ENCODE measurements at places on chromosomes 5 and 9.

- DNase-seq, result peak; percentile 84
These were observed 9.6 kb upstream of the UBTD2 start for GRCh38 chr5:172293054-172293744.

GRCh38 chr9:101571114-101571513 lies 23.7 kb downstream of the PPP3R2 start:
- no peak for DNase-seq

GRCh38 chr5:73764996-73765395 lies 139.0 kb downstream of the ARHGEF28 start:
- no peak for DNase-seq

DNA sequence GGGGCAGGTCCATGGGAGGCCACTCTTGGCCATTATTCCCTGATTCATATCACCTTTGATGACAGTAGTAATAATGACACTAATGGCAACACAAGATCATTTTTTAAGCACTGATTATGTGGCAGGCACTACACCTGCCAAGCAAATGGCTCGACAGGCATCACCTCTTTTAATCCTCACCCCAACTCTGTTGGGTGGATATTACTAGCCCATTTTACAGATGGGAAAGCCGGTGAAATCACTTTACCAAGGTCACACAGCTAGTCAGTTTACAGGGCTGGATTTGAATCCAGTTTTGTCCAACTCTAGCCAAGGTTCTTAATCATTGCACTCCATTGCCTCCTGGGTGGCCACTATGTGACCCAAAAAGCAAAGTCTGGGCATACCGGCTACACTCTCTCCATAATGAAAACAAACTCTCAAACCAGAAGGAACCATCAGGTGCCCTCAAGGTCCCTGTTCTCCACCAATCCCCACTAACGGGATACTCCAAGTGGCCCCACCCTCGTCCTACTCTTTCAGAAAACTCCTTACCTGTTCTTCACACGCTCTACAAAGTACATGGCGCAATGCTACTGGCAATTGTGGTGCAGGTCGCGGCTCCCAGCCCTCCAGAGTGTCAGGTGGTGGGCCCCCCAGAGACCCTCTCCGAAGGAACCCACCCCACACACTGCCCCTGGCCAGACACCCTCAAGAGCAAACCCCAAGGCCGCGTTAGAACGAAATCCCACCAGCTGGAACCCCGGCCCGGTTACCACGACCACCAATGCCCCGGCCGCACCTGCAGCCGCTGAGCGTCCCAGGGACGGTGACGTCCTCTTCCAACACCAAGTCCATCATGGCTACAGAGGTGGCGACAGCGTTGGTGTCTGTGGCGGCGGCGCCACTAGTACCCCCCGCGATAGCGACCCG lies 572 bp downstream of the CDK5RAP2 start:
- peak; percentile 30 for DNase-seq

GRCh38 chr9:2767800-2768677 lies 50.7 kb downstream of the KCNV2 start:
- DNase-seq, result no peak

DNA sequence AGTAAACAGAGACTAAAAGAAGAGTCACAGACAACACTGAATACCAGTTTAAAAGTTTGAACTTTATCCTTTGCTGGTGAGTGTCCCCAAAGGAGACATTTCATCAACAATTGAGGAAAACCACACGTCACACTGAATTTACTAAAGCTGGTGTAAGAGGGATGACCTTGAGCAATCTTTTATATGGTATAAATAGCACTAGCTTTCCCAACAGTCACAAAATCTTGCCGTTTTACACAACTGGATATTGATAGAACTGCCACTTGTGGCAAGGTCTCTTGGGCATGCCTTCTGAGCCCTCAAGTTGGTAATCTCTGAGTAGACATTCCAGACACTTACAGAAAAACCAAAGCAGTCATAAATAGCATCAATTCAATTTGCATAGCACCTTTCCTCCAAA lies 311.5 kb upstream of the TARS1 start:
- no peak for DNase-seq

GRCh38 chr5:81825237-81825636 lies 74.3 kb upstream of the SSBP2 start:
- DNase-seq, result no peak

- DNase-seq, result no peak
These were observed 147.5 kb upstream of the ERCC6L2 start for GRCh38 chr9:95727947-95728520.

GRCh38 chr5:101943784-101944183 lies 352.3 kb downstream of the SLCO4C1 start:
- peak; percentile 73 for DNase-seq

DNA sequence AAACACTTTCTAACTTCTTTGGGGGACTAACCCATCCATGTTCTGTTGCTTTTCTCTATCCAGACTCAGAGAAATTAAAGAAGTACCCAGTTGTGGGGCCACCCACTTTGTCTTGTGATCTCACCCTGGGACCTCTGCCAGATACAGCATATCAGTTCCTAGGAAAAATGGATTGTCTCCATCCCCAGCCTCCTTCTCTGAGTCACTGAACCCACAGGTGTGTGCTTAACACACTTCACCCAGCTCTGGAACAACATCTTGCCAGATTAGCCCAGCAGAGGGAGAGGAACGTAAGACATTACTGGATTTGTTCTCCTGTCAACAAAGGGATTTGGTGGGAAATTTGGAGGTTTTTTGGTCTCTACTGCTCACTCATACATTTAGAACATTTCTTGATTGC lies 19.2 kb downstream of the FAM240B start:
- DNase-seq, result no peak

- peak; percentile 94 for DNase-seq
These were observed 113.9 kb downstream of the SUSD1 start for GRCh38 chr9:112061152-112061740.

DNA sequence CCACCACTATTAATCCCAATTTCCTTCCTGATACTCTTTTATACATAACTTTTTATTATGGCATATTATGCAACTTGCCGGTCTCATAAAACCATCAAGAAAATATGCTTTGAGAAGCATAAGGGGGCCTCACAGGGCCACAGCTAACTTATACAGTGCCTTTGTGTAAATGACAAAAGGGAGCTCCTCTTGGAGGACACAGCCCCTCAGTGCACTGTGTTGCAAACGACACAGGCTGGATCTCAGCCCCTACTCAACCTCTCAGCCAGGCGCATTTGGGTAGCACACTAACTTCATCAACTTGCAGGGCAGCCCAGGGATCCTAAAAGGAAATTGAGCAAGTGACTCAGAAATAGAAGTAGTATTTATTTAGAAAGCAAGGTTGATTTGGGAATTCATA lies 35.4 kb downstream of the RIGI start:
- DNase-seq, result no peak

- DNase-seq, result peak; percentile 7
These were observed 245.8 kb downstream of the PJA2 start for GRCh38 chr5:109164001-109164400.

GRCh38 chr9:18928711-18929110 lies 104.3 kb downstream of the SAXO1 start:
- DNase-seq, result no peak

DNA sequence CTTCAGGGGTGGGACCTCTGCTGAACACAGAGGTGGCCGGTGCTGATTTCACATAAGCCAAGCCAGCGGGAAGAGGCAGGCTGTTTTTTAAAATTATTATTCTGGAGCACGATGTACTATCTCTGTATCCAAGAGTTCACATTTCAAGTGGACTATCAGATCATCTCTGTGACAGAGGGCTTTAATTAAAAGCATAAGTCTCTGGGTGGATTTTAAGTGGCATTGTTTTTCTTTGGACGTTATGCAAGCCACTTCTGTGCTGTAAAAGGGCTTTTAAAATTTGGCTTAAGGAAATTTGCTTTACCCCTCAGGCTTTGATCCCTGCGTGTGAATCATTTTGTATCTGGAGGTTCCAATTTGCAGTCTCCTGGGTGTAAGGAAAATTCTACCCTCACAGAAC lies 124.7 kb downstream of the PALM2AKAP2 start:
- DNase-seq, result no peak

GRCh38 chr9:97567182-97567893 lies 65.8 kb downstream of the TSTD2 start:
- no peak for DNase-seq

DNA sequence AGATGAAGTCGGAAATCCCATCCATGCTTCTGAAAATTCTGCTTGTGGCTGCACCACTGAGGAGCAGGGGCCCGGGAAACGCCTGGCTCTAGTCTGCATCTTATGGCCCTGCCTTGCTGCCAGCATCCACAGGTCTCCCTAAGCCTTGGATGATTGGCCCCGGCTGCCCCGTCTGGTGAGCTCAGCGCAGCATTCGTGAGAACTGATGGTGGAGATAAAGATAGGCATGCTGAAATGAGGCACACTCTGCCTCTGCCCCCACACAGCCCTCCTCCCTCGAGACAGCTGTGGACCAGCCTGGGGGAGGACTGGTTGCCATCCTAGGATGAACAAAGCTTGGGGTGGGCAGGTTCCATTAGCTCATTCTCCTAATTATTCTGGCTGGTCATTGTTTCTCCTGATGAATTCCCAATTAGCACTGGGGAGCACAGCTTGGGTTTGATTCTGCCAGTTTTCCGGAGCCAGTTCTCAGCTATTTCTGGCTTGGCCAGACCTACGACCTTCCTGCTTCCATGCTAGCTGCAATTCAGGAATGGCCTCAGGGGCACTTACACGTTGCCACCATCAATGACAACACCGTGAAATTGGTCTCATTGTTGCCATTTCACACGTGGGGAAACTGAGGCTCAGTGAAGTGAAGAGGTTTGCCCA lies 62.8 kb upstream of the CPEB4 start:
- DNase-seq, result no peak

All from KBM-7 (cell line).